CD4-positive, alpha-beta T cell (primary cell): ENCODE measurements at places on chromosomes 13 and 19. TPM values are rescaled to one million over a fixed set of nuclear protein-coding genes. Genes with fewer than 3 reads are reported as not detected.

The KLK3 gene
- not detected for total RNA-seq

The ELAVL1 gene
- total RNA-seq: 17.1 TPM

The TNFAIP8L1 gene
- total RNA-seq: 4.4 TPM

The ACP5 gene
- total RNA-seq: 15.3 TPM

The ZNF527 gene
- 7.8 TPM for total RNA-seq

The KLK10 gene
- not detected for total RNA-seq

The LILRB5 gene
- total RNA-seq: not detected

The EXOC3L2 gene
- total RNA-seq: not detected

The ACP7 gene
- not detected for total RNA-seq

The PSG11 gene
- total RNA-seq: not detected

The SYNGR4 gene
- not detected for total RNA-seq

DNA sequence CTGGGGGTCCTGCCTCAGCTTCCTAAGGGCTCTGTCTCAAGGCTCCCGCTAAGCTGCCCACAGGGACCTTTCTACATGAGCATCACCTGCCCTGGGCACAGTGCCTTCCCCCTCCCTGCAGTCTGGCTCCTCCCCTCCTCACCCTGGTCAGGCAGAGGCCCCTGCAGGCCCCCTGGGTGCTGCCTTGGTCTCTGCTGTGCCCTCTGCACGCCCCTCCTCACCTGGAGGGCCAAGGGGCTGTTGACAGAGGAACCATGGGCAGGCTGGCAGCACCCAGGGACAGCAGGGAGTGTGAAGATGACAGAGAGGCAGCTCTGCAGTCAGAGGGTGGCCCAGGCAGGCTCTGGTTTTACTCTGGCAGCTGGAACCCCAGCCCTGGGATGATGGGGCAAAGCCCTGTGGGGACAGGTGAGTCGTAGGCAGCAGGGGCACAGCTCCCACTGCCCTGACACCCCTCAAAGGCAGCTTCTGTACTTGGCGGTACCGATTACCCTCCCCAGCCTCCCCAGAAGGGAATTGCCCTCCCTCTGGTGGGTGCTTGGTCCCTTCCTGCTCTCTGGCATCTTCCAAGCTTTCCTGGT is 43.1 kb downstream of the SUGP2 start:
- H3K4me3 ChIP-seq: no peak overlapping the region
- no peak overlapping the region for H3K27ac ChIP-seq
- no peak for DNase-seq

- peak overlapping the region; percentile 88 for H3K4me3 ChIP-seq
- H3K36me3 ChIP-seq: no peaks in the 10 kb centered on the region
- H3K27me3 ChIP-seq: no peaks in the 10 kb centered on the region
- peaks cover 35% of the 10 kb centered on the region for H3K4me1 ChIP-seq
Observed at GRCh38 chr13:74132776-74133656, 1.2 kb downstream of the KLF12 start.

- H3K4me3 ChIP-seq: no peak overlapping the region
- H3K4me1 ChIP-seq: no peaks in the 10 kb centered on the region
- no peak for DNase-seq
- H3K27me3 ChIP-seq: no peaks in the 10 kb centered on the region
- H3K27ac ChIP-seq: no peak overlapping the region
Observed at GRCh38 chr19:5593343-5594255, 25.8 kb upstream of the TINCR start.

DNA sequence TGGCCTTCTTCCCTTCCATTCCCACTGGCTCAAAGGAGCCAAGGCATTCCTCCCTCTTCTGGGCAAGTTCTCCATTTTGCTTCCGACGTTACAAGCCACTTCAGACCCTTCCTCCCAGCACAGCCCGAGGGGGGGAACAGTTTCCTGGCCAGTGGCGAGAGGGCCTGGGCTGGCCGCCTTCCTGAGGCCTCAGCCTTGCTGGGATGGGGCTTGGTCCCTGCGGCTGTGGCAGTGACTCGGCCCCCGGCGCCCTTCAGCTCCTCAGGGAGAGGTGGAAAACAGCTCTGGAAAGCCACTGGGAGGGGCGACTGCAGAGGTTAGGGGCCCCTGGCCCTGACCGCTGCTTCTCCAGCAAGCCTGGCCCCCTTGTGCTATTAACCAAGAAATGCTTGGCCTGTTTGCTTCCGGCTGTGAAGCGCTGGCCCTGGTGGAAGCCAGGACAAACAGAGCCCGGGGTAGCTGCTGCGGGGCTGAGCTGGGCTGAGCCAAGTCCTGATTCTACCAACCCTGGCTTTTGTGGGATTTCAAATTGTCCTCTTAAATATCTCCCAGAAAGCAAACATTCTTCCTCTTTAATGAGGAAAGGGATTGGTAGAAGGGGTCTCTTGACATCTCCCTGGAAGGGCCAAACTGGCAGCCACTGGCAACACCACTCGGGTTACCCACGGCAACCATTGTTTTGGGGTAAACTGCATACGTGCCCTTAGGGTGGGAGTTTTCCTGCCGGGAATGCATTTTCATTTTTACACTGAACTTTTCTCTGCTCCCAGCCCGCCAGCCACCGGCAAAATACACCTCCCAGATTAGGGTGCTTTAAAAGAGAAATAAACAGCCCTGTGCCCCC is 38.7 kb downstream of the C13orf46 start:
- DNase-seq: no peak
- H3K27ac ChIP-seq: no peak overlapping the region
- H3K27me3 ChIP-seq: no peaks in the 10 kb centered on the region
- H3K4me1 ChIP-seq: peaks cover 8% of the 10 kb centered on the region
- no peaks in the 10 kb centered on the region for H3K36me3 ChIP-seq

DNA sequence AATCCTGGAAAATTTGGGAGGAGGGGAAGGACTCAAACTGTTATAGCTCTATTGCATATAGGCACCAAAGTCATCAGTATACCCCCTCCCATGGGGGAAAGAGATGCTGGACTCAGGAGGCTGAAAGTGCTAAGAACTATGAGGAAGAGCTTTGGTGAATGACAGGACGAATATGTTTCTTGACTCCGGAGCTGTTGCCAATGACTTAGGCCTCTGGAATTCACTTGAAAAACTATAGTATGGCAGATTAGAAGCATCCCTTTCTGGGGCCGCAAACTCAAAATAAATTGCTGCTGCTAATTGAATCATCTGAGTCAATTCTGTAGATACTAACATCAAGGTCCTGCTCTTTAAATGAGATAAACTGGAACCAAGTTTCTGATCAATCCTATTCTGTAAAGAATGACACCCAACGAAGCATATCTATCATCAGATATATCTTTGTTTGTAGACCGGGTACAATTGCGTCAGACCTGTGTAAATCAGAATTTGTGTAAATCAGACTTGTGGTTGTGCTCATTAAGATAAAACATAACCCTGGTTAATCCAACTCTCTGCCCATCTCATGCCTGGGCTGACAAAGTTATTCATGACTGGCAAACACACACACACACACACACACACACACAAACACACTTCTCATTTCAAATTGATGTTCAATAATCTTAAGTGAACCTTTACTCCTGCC is 1793.8 kb upstream of the PCDH20 start:
- DNase-seq: no peak
- no peaks in the 10 kb centered on the region for H3K36me3 ChIP-seq
- no peaks in the 10 kb centered on the region for H3K27me3 ChIP-seq
- H3K4me1 ChIP-seq: no peaks in the 10 kb centered on the region
- H3K27ac ChIP-seq: no peak overlapping the region

- H3K27ac ChIP-seq: no peak overlapping the region
- H3K4me3 ChIP-seq: no peak overlapping the region
- H3K4me1 ChIP-seq: no peaks in the 10 kb centered on the region
- no peak for DNase-seq
- H3K36me3 ChIP-seq: no peaks in the 10 kb centered on the region
Observed at GRCh38 chr13:89270736-89271135, 1599.6 kb downstream of the SLITRK5 start.

DNA sequence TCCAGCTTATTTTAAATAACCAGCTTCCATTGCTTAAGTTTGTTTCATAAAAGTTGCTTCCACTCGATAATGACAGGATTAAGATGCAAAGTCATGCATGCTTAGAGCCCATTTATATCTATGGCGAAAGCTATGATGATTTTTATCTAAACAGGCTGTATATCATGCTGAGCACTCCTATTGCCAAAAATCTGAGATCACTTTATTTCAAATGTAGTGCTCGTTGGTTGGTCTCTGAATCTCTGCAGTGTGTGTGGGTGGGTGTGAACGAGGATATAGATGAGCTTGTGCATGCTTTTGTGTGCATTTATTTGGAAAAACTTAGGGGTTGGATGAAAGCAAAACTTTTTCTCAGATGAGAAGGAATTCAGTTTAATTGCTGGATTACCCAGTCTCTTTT is 27.0 kb upstream of the ARGLU1 start:
- H3K4me1 ChIP-seq: no peaks in the 10 kb centered on the region
- H3K36me3 ChIP-seq: no peaks in the 10 kb centered on the region
- no peak overlapping the region for H3K27ac ChIP-seq
- no peak overlapping the region for H3K4me3 ChIP-seq

- peaks cover 18% of the 10 kb centered on the region for H3K27me3 ChIP-seq
- DNase-seq: peak; percentile 45
- no peaks in the 10 kb centered on the region for H3K36me3 ChIP-seq
Observed at GRCh38 chr19:41795031-41795461, 1.3 kb upstream of the CEACAM3 start.

DNA sequence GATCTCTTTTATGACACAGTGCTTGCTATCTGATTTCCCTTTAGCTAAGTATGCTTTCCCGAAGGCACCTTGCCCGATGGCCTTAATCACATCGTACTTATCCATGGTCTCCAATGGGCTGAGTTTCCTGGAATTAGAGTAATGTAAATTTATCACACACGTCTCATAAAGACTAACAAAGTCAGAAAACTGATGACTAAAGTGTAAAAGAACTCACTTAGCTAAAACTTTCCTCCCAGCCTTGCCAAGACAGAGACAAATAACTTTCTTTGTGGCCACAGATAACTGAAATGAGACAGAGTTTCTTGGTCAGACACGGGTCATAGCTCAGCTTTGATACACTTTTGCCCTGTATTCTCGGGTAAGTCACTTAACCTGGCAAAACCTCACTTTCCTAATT is 1.5 kb downstream of the NEK5 start:
- no peak for DNase-seq
- H3K4me3 ChIP-seq: no peak overlapping the region
- no peak overlapping the region for H3K27ac ChIP-seq
- H3K36me3 ChIP-seq: no peaks in the 10 kb centered on the region

DNA sequence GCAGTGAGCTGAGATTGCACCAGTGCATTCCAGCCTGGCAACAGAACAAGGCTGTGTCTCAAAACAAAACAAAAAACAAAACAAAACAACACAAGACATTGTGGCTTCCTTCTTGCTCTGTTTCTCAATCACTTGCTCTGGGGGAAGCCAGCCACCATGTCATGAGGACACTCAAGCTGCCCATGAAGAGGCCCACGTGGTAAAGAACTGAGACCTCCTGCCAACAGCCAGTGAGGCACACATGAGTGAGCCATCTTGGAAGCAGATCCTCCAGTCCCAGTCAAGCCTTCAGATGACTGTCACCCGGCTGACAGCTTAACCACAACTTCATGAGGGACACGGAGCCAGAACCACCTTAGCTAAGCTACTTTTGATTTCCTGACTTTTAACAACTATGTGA is 25.2 kb downstream of the CPT1C start:
- no peak for DNase-seq
- no peak overlapping the region for H3K27ac ChIP-seq
- no peak overlapping the region for H3K4me3 ChIP-seq
- no peaks in the 10 kb centered on the region for H3K27me3 ChIP-seq
- H3K36me3 ChIP-seq: no peaks in the 10 kb centered on the region

- H3K36me3 ChIP-seq: peaks cover 9% of the 10 kb centered on the region
- H3K4me3 ChIP-seq: no peak overlapping the region
- no peaks in the 10 kb centered on the region for H3K27me3 ChIP-seq
- no peak for DNase-seq
- peaks cover 13% of the 10 kb centered on the region for H3K4me1 ChIP-seq
Observed at GRCh38 chr19:9671655-9672054, 3.2 kb downstream of the ZNF562 start.

- peak overlapping the region; percentile 83 for H3K4me3 ChIP-seq
- peak overlapping the region; percentile 96 for H3K27ac ChIP-seq
- no peak for DNase-seq
Observed at GRCh38 chr19:13154241-13154778, 4.1 kb downstream of the IER2 start.

- H3K4me1 ChIP-seq: peaks cover 40% of the 10 kb centered on the region
- peaks cover 60% of the 10 kb centered on the region for H3K36me3 ChIP-seq
- no peak overlapping the region for H3K4me3 ChIP-seq
- no peaks in the 10 kb centered on the region for H3K27me3 ChIP-seq
- no peak for DNase-seq
- H3K27ac ChIP-seq: no peak overlapping the region
Observed at GRCh38 chr19:15452111-15453047, 2.6 kb upstream of the WIZ start.

DNA sequence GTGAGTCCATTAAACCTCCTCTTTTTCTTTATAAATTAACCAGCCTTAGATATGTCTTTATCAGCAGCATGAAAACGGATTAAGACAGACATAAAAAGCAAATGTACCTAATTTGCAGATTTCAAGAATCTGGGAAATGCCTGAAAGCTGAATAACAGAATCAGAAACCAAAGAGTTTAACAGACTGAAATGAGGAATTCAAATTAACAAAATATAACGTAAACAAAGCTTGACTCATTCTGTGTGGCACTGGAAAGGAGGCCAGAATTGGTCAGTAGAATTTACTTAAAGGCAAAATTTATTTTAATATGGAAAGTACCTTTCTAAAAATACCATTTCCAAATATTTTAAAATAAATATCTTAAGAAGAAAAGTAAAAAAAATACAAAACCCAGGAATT is 540.6 kb upstream of the HTR2A start:
- H3K27ac ChIP-seq: no peak overlapping the region
- DNase-seq: no peak
- H3K4me3 ChIP-seq: no peak overlapping the region

DNA sequence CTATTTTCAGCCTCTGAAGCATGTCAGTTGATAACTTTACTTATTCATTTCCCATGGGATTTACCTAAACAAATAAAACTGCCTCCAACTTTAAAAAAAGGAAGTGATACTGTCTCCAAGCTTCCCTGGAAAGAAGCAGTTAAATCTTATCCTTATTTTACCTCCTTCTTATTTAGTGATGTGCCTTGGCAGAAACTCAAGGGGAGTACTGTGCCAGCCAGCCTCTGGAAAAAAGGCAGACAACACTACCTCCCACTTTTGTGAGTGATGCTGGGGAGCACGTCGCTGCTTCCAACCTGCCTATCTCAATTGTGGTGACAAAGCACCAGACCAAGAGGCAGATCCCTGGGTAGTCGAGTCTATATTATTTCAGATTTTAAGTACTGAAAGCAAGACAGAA is 765.6 kb downstream of the DIAPH3 start:
- no peak overlapping the region for H3K4me3 ChIP-seq
- DNase-seq: no peak
- no peak overlapping the region for H3K27ac ChIP-seq
- H3K27me3 ChIP-seq: no peaks in the 10 kb centered on the region
